ENCODE measurements at places on chromosomes 2 and 18. TPM values are rescaled to one million over a fixed set of nuclear protein-coding genes. Genes with fewer than 3 reads are reported as not detected.

Gene LHCGR
- total RNA-seq = not detected

Gene IL36G
- total RNA-seq = not detected

Gene PLCL1
- 12.3 TPM for total RNA-seq

Gene CXCR1
- not detected for total RNA-seq

Gene CCDC148
- total RNA-seq = 2.0 TPM

Gene CLHC1
- 7.9 TPM for total RNA-seq

Gene CFC1
- not detected for total RNA-seq

Gene RNASEH1
- 46.2 TPM for total RNA-seq

Gene AKAIN1
- not detected for total RNA-seq

Gene GPR155
- 4.4 TPM for total RNA-seq

Gene ANKRD30BL
- not detected for total RNA-seq

Gene FARSB
- 10.1 TPM for total RNA-seq

Gene MAP3K20
- total RNA-seq = 52.4 TPM

Gene CRYGC
- total RNA-seq = not detected

Gene CDH2
- total RNA-seq = 166 TPM

Gene CACNB4
- total RNA-seq = 2.3 TPM

Gene SKOR2
- total RNA-seq = not detected

Gene MTERF4
- total RNA-seq = 25.7 TPM

Gene TGFA
- 0.56 TPM for total RNA-seq

Gene PAIP2B
- total RNA-seq = 0.58 TPM

Gene ATP6V1B1
- 0.38 TPM for total RNA-seq

Gene DPYSL5
- not detected for total RNA-seq

Gene TM4SF20
- total RNA-seq = under 0.01 TPM

Gene KCNK3
- total RNA-seq = 0.38 TPM

Gene BCL2L11
- 1.1 TPM for total RNA-seq

Gene WDR54
- total RNA-seq = 38.6 TPM

Gene CIB4
- total RNA-seq = not detected

Gene DSC1
- under 0.01 TPM for total RNA-seq

Gene CLEC4F
- not detected for total RNA-seq

Gene IRS1
- total RNA-seq = 19.6 TPM
